Stimulated activated CD8-positive, alpha-beta memory T cell treated with anti-CD3 and anti-CD28 coated beads, Interleukin-4, amount 100 ng/mL, for 1 hour (primary cell): ENCODE measurements at places on chromosomes 4 and X.

DNA sequence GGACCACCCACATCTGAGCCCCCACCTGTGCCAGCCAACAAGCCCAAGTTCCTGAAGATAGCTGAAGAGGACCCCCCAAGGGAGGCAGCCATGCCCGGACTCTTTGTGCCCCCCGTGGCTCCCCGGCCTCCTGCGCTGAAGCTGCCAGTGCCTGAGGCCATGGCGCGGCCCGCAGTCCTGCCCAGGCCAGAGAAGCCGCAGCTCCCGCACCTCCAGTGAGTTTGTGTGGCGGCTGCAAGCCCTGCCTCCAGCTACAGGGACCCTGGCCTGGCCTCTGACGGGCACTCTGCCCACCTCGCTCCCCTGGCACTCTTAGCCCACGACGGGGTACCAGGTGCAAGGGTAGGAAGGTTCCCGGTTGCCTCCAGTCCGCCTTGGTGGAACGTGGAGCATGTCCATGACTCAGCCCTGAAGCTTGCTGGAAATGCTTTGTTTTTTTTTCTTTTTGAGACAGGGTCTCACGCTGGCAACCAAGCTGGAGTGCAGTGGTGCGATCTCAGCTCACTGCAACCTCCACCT lies 13.7 kb upstream of the ADD1 start:
- no peak for DNase-seq

- DNase-seq, result no peak
Measured at GRCh38 chrX:9183481-9183880, 149.6 kb upstream of the FAM9B start.

DNA sequence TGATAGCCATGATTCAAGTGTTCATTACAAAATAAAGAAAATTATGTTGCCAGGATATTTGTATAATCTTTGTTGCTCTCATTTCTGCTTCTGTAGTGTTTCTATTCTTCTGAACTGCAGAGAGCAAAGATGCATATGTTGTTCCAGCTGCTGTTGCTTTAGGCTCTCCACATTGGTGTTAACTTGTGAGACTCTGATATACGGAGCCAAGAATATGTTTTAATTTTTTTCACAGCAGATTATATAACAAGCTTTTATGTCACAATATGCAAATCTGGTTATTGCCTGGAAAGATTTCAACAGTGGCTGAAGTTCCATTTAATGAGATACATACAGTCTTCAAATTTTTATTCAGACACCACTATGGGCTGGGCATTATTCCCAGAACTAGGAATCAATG lies 655.0 kb downstream of the GRXCR1 start:
- DNase-seq, result no peak

DNA sequence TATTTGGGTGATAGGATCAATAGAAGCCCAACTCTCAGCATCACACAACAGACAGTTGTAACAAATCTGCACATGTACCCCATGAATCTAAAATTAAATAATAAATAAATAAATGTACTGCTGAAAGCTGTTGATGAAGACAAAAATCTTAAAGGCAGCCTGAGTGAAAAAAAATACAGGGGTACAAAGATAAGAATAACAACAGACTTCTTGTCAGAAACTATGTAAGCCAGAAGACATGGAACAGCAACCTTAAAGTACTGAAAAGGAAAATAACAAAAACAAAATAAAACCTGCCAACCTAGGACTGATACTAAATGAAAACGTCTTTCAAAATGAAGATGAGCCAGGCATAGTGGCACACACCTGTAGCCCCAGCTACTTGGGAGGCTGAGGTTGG lies 25.0 kb upstream of the PDLIM5 start:
- DNase-seq, result no peak

- no peak for DNase-seq
Measured at GRCh38 chr4:183469285-183469684, 24.8 kb downstream of the CDKN2AIP start.

GRCh38 chr4:21954916-21955315 lies 6.3 kb upstream of the KCNIP4 start:
- no peak for DNase-seq

GRCh38 chr4:162457071-162457865 lies 293.5 kb upstream of the FSTL5 start:
- DNase-seq, result no peak

DNA sequence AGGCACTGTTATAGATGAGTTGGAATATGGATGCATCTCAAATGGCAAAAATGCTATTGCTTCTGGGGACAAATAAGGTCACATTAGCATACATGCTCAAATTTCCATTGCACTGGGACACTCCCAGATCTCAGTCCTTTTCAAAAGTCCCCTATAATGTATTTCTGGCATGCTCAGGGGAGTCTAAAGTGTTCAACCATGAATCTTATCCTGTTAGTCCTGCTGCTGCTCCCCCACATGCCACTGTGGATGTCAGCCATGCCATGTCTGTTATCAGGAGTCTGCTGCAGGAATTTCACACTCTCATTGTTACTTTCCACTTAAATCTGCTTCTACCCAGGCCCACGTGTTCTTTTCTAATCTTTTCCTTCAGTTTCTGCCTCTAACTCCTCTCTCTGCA lies 1000.6 kb downstream of the CCSER1 start:
- no peak for DNase-seq

GRCh38 chr4:85632981-85633380 lies 158.0 kb downstream of the ARHGAP24 start:
- DNase-seq, result no peak

GRCh38 chrX:50161127-50161526 lies 39.7 kb downstream of the AKAP4 start:
- no peak for DNase-seq

- DNase-seq, result no peak
Measured at GRCh38 chr4:148275266-148275665, 166.9 kb downstream of the NR3C2 start.

DNA sequence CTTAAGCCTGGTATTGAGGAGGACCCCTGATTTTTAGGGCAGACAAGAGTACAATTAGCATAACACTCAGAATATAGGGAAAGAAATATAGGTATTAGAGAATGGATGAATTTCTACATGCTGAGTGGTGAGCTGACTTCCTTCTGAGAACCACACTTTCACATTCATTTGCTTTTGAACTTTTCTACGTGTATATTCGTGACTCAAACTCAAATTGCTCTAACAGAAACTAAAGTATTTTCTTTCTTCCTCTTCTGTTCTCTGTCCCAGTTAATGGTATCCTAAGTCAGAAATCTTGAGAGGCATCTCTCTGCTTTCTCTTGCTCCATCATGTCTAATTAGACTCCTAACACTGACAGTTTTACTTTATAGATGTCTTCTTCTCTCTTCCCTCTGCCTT lies 103.2 kb upstream of the CITED1 start:
- DNase-seq, result no peak

GRCh38 chr4:3376266-3376665 lies 65.5 kb upstream of the HGFAC start:
- no peak for DNase-seq

- DNase-seq, result no peak
Measured at GRCh38 chrX:134764202-134764785, 106.0 kb upstream of the PLAC1 start.

DNA sequence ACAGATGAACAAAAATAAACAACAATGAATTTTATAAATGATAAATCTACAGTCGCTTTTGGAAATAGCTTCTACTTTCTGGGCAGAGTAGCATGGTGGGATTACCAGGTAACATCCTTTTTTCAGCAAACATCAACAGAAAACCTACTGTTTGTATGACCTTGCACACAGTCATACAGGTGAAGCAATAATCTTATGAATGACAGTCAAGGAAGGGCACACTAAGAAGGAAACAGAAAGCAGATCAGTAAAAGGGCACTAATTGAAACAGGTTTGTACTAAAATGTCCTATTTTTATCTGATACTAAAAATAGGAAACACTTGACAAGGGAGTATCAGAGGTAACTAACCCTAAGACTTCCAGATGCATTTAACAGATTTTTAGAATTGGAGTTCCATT lies 108.9 kb downstream of the DLG3 start:
- DNase-seq, result no peak

DNA sequence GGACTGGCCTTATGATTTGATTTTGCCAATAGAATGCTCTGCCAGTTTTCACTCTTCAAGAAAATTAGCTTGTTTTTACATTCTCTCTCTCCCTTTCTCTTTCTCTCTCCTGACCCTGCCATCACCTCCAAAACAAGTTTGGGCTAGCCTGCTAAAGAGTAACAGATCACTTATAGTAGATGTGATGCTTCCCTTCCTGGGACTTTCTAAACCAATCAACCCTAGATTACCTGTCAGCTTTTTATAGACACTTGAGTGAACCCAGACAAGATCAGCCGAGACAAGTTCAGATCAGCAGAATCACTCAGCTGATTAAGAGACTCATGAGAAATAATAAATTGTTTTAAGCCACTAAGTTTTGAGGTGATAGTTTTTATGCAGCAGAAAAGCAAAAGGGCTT lies 521.2 kb downstream of the ANKRD50 start:
- no peak for DNase-seq

GRCh38 chr4:121771869-121772268 lies 6.9 kb upstream of the SMIM43 start:
- DNase-seq, result no peak

- DNase-seq, result no peak
Measured at GRCh38 chr4:76088719-76089118, 14.2 kb downstream of the ART3 start.

GRCh38 chrX:148049441-148049840 lies 68.3 kb downstream of the FMR1NB start:
- DNase-seq, result no peak

GRCh38 chrX:131907488-131908314 lies 115.4 kb upstream of the STK26 start:
- DNase-seq, result no peak

GRCh38 chrX:101973066-101973465 lies 41.2 kb upstream of the ZMAT1 start:
- DNase-seq, result no peak

- DNase-seq, result no peak
Measured at GRCh38 chr4:101102114-101102742, 245.1 kb downstream of the PPP3CA start.

- no peak for DNase-seq
Measured at GRCh38 chr4:79182209-79182608, 143.7 kb downstream of the NAA11 start.

- DNase-seq, result no peak
Measured at GRCh38 chr4:166198516-166199310, 325.7 kb downstream of the TLL1 start.

DNA sequence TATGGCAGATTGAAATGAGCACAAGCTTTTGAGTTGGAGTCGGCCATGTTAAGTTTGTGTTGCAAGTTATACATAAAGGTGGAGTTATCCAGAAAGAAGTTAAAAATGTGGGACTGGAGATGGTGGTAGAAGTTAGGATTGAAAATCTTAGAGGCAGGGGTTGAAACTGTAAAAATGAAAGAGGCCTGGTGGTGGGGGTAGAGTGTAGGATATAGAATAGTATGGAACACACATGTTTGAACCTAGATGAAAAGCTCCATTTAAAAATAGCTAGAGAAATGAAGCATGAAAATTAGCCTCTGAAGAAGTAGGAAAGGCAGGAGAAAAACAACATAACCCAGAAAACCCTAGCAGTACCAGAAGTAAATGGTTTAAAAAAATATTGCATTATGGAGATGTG lies 131.8 kb upstream of the ENPEP start:
- no peak for DNase-seq

DNA sequence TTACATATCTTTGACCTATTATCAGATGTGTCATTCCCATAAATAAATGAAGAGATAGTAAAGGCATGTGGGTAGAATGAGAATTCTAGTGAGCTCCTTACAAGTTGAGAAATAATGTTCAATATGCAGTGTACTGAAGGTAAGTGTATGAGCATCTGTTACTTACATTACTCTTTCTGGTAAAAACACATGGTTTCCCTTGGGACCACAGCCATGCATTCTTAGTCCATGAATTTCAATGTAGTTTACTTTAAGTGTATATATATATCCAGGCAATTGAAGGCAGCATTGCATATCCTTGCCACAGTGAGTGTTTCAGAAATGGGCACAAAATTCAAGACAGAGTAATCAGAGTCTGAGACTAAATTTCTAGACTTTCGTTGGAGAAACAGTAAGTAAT lies 277.2 kb downstream of the CXXC4 start:
- DNase-seq, result no peak

DNA sequence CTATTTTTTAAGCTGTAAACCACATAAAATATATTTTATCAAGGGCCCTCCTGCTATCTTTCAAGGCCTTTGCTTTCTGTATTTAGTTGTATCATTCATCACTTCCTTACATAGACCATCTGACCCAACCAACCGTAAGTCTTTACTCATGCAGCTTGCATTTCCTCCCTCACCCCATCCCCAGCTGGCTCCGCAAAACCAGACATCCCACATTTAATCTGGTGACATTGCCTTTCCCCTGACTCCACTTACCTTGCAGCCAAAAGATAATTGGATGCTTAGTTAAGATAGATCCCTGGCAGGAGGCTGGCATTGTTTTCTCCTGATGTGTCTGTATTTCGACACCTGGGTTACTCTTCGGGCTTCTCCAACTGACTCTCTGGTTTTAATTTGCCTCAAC lies 183.7 kb upstream of the LDB2 start:
- no peak for DNase-seq

DNA sequence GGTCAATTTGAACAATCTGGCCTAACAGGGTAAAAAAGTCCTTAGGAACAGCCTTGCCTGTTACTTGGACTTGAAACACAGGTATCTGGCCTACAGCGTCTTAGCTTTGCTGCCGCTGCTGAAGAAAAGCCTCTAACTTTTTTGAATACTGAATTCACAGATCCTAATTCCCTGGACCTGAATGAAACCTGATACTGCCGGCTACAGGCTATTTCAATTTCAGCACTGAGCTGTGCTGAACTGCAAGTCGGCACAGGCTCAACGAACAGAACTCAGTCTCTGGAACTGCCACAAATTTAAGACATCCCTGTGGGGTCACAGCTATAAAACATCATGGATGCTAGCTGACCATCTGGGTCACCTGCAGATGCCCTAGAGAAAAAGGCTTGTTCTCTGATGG lies 7.2 kb downstream of the NR0B1 start:
- no peak for DNase-seq

DNA sequence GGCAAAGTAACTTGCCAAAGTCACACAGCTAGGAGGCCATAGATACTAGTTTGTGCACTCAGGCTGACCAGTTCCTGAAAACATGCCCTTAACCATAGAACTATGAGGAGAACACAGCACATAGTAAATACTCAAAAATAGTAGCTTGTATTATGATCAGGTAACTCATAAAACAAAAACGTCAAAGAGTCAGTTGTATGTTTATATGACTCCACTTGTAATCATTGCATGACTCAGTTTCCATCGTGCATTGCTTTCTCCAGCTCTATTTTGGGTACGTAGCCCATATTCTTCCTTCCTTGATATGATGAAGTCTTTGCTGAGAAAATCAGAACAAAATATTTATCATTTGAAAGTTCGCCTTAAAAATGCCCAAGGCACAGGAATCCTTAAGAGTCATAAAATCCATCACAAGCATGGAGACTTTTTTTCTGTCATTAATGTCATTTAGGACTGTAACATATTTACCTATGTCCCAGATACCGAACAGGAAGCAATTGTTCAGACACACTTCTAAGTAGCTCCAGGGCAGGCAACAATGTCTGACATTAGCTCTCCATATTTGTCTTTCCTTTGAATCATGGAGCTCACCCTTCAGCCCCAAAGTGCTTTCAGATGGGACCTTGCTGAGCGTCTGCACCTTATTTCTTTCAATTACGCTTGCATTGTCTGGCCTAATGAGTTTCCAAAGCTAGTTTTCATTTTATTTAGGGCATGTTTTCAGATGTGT lies 11.2 kb upstream of the MID1 start:
- DNase-seq, result no peak

- DNase-seq, result no peak
Measured at GRCh38 chrX:114583646-114584374, at the start of gene HTR2C. HTR2C (plus strand) TSS chrX:114584086; CDS start chrX:114726937, 142,851 bp downstream.
